ENCODE measurements at places on chromosomes 4 and X.

DNA sequence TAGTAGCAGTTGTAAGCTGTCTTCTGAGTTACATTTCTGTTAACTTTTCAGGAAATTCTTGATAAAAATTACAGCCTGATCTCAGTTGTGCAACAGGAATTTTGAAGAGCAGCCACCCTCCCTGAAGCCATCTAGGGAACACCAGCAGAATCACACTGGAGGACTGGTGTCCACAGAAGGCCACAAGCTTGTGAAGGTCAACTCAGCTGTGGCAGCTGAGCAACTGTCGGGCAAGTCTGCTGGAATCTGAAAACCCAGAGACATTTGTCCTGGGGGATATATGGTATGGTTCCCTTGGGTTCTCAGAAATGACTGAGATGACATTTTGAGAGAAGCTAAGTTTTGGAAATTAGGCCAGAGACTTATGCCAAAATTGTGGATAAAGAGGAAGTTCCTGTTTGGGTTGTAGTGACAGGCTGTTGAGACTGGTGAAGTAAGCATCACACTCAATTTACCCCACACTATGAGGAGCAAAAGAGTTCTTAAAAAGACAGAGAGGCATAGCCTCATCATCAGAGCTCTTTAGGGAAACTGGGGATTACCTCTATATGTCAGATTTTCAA lies 78.1 kb upstream of the TNIP3 start:
- no peak for DNase-seq

GRCh38 chr4:1385373-1386340 lies 20.6 kb downstream of the NKX1-1 start:
- DNase-seq, result no peak

- no peak for DNase-seq
These were observed 2.9 kb downstream of the LRPAP1 start for GRCh38 chr4:3529363-3529762.

GRCh38 chr4:21596521-21596920 lies 352.1 kb downstream of the KCNIP4 start:
- no peak for DNase-seq

- DNase-seq, result no peak
These were observed 602.7 kb upstream of the PCDH7 start for GRCh38 chr4:30117433-30117832.

GRCh38 chr4:184838249-184839074 lies 12.7 kb upstream of the ACSL1 start:
- DNase-seq, result no peak

- no peak for DNase-seq
These were observed 66.6 kb downstream of the TBC1D9 start for GRCh38 chr4:140689623-140690022.

GRCh38 chr4:138604556-138604955 lies 362.4 kb upstream of the SLC7A11 start:
- no peak for DNase-seq

- DNase-seq, result no peak
These were observed 55.5 kb upstream of the MAGED1 start for GRCh38 chrX:51837921-51838320.

DNA sequence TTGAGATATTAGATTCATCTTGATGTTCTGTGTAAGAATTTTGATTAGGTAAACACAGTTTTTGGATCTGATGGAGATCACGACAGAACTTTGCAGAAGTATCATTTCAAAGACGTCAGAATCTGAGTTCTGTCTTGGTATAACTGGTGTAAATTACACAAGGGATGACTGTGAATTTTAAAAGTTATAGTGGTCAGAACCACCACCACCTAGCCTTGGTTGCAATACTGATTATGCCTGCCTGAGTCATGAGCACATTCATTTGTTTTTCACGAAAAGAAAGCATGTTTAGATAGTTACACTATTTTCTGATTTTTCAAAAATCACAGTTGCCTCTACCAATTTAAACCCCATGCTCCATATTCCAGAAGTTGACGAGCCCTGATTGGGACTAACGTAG lies 54.8 kb downstream of the ZFX start:
- no peak for DNase-seq

DNA sequence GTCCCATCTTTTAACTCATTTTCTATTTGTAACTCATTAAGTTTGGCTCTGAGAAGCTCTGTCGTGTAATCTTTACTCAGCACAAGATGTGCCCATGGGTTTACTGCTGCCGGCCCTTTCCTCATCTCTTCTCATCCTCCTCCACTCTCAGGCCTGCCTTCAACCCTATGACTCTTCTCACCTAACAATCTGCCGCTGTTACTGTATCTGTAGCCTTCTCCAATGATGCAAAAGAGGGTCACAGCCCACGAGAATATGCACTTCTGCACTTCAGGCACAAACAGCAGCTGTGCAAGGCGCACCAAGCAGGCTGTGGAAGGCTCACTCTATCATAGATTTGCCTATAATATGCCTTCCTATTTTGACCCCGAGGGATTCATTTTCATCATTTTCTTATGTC lies 546.5 kb upstream of the GALNTL6 start:
- no peak for DNase-seq

- no peak for DNase-seq
These were observed 509 bp upstream of the USP11 start for GRCh38 chrX:47232197-47232802.

- DNase-seq, result no peak
These were observed 2.6 kb upstream of the CNOT6L start for GRCh38 chr4:77821775-77822174.

- DNase-seq, result no peak
These were observed 184.4 kb downstream of the GABRB1 start for GRCh38 chr4:47215759-47216158.

DNA sequence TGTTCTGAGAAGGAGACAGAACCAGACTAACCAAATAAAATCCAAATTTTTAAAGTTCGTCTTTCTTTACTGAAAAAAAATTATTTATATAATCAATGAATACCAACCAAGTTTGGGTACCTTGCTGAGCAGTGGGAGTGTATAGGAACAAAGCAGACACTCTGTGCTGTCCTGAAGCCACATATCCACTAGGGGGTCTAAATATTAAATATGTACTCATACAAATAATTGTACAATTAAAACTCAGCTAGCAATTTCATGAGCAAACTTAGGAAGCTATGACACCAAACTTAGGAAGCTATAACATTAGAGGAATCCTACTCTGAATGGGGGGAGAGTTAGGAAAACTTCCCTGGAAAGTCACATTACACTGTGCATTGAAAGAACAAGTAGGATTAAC lies 582.0 kb upstream of the EPHA5 start:
- DNase-seq, result no peak

DNA sequence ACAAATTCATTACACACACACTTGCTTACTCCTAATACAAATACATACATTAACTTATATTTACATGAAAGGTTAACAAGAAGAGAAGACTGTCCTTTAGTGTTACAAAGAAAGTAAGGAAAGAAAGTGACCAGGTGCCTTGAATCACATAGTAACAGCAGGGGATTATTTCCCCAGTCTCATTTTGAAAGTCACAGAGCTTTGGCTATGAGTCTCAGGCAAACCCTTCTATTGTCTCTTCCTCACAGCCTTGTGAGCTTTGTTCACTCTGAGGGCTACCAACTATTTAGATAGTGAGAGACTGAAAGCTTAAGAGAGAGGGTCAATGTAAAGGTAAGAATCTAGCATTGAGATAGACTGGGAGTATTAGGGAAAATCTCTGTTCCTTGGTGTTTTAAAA lies 161.6 kb downstream of the NPNT start:
- no peak for DNase-seq

DNA sequence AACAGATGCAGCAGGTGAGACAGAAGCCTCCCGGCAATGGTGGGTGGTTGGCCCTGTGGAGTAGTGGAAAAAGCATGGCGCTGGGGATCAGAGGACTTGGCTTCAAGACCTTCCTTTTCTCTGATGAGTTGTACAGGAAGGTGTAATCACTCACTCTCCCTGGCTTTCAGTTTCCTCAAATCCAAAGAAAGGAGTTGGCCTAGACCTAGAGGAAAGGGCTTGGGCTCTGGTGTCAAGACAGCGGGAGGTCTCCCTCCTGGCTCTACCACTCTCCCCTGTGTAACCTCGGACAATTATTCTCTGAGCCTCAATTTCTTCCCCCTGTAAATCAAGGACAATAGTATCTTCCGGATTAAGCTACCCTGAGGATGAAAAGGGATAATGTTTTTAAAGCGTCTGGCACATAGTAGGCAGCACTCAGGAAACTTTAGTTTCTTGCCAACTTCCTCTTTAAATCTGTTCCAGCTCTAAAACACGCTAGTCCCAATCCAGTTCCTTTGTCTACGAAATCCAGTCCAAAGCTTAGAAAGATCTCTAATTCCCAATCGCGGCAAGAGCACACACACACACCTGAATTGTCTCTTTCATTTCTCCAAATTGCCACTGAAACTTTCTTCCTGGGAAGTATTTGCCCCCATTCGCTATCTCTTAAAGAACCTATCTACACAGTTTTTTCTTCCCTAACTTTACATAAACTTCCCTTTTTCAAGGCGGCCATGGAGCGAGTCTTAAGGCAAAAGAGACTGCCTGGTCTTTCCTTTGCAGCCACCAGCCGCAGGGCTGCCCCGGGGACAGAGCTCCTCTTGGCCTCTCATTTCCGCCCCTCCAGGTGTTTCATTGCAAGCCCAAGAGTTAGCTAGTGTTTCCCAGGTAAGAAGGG lies 29.9 kb upstream of the GPC4 start:
- DNase-seq, result no peak

- no peak for DNase-seq
These were observed 1072.0 kb upstream of the INTU start for GRCh38 chr4:126560794-126561193.

DNA sequence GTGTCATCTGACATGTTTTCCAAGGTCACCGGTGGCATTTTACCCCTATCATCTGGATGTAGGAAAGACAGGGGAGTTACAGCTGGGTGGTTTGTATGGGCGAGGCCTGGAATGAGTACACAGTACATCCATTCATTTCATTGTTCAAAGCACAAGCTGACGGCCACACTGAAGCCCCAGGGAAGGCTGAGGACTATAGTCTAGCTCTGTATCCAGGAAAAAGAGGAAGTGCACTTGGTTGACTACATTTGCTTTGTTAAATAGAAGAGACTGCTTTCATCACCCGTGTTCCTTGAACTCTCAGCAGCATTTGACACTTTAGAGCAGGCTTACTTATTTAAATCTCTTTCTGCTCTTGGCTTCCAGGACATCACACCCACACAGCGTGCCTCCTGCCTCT lies 1041.0 kb upstream of the TENM3 start:
- DNase-seq, result no peak

DNA sequence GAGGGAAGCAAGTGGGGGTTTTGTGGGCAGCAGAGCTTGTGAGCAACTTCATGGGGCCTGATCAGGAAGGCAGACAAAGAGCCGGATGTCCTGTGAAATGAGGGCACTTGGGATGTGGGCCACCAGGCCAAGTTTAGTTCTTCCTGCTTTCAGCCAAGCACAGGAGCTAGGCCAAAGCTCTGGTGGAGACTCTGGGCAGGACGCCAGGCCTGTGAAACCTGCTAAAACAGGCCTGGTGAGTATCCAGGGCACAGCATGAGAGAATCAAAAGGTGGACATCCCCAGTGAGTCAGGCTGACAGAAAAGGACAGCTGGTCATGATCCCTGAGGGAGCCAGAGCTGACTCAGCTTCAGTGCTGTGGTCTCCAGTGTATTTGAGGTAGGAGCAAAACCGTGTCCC lies 95.7 kb downstream of the NPNT start:
- DNase-seq, result no peak

- no peak for DNase-seq
These were observed 1004.7 kb upstream of the LCORL start for GRCh38 chr4:19026281-19026680.

GRCh38 chr4:16289897-16290554 lies 63.8 kb upstream of the TAPT1 start:
- no peak for DNase-seq

GRCh38 chr4:42588909-42589308 lies 68.0 kb downstream of the ATP8A1 start:
- DNase-seq, result no peak

DNA sequence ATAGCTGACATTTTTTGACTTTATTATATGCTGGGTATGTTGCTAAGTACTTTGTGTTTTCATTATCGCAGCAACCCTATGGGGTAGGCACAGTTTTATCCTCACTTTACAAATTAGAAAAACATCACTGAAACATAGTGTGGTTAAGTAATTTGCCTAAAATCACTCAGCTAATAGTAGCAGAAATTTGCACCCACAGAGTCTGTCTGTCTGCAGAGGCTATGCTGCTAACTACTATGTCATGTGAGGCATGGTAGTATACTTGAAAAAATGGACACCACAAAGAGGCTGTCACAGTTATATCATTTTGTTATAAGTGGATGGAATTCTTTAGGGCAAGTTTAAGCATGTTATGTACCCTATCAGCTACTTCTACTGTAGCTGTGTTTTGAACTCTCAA lies 69.0 kb downstream of the STAG2 start:
- no peak for DNase-seq

DNA sequence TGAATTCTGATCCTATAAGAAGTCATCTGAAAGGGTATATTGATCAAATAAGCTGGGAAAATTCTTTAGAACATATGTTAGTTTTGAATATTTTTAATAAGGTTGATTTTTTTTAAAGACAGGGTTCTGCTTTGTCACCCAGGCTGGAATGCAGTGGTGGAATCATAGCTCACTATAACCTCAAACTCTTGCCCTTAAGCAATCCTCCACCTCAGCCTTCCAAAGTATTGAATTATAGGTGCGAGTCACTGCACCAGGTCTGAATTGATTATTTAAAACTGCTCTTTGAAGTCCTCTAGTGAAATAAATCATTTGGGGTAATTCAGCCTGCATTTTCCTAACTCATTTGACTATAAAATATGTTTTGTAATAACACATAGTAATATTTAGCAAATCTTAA lies 812.3 kb downstream of the PDHA2 start:
- no peak for DNase-seq

GRCh38 chr4:105483840-105484239 lies 10.0 kb upstream of the PPA2 start:
- DNase-seq, result no peak

DNA sequence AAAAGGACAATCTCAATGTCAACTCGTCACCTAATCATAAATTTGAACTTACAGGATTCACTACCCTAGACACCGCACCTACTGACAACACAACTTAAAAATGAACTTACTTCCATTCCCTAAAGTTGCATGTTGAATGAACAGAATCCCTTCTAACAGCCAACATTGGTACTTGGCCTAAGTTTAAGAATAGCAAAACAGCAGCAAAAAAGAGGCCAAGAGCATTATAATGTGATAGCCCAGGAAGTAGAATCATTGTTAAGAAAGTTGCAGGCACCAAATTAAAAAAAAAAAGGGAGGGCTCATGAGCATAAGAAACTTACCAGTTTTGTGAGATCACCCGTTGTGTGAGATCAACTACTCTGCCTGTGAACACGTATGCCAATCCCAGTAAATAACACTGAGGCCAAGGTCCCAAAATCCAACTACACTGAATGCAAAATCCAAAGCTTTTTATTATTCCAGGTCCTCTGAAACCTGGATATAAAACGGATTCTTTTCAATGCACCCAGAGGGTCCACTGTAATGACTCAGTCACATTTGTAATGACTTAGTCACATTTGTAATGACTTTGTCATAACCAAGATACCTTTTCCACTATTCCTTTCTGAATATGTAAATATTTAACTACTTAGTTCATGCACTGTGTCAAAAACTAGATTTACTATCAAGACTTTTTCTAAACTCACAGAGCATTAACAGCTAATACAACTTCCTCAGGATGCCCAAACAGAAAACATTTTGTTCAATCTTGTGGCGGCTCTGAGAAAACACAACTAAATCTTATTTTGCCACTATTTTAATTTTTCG lies 6.8 kb downstream of the HNRNPDL start:
- DNase-seq, result no peak

GRCh38 chrX:49767236-49767635 lies 61.9 kb upstream of the PAGE4 start:
- no peak for DNase-seq

GRCh38 chrX:41686788-41687187 lies 2.0 kb upstream of the GPR34 start:
- DNase-seq, result no peak

- DNase-seq, result no peak
These were observed 128.6 kb upstream of the NPY2R start for GRCh38 chr4:155079871-155080270.
